ENCODE measurements at places on chromosomes 5 and 9.

GRCh38 chr9:112218908-112219307 lies 43.8 kb upstream of the SUSD1 start:
- no peak for DNase-seq

- no peak for DNase-seq
Observed at GRCh38 chr5:180820788-180821321, 18.2 kb upstream of the MGAT1 start.

DNA sequence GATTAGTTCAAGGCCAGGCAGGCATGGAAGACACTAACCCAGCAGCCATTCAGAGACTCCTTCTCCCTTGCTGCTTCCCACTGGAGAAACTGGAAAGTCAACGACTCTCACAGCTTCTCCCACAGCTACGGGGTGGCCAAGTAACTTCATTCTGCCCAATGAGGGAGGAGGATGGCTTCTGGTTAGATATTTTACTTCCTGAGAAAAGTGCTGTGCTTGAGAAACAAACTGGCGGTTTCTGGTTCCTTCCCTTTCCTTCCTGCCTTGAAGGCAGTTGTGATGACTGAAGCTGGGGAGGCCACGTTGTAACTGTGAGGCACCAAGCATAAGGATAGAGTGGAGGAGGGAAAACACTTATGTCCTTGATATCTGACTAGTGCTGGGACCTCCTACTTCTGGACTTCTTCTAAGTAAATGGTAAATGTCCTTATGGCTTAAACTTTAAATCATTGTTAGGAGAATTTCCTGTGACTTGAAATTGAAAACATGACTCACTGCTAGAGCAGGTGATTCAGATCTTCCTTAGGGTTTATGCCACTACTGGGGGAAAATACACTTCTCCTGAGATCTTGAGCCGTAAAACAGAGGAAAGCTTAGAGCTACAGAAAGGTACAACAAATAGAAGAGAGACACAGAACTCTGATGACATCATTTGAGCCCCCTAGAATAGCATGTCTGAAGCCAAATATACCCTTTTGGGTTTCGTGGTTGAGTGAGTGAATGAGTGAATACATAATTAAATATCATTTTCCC lies 3.1 kb upstream of the GNPDA1 start:
- peak; percentile 33 for DNase-seq

DNA sequence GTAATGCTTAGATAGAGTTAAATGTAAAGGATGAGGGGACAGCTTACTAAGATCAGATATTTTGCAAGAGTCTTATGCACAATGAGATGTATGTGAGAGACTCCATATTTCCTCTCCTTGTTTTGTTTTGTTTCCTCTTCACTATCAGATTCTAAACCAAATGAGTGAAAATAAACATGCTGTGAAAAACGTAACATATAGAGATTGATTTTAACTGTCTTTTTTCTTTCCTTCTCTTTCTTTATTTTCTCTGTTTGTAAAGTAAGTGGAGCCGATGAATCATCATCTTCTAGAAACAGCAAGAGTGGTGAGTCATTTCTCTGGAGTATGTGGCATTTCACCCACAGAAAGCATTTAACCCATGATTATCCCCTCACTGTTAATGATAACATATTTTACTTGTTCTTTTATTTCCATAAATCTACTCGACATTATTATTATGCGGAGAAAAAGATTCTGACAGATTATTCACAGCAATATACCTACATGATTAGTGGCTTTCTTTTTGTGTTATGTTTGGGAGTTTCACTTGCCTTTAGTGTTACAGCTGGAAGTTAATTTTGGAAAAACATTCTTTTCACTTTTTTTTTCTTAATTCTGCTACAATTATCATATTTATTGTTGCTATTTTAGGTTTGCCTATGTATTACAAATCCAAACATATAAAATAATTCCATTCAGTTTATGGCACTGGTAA lies 2.1 kb upstream of the ANXA1 start:
- DNase-seq, result no peak

GRCh38 chr5:145636371-145636770 lies 198.8 kb downstream of the PRELID2 start:
- DNase-seq, result no peak

DNA sequence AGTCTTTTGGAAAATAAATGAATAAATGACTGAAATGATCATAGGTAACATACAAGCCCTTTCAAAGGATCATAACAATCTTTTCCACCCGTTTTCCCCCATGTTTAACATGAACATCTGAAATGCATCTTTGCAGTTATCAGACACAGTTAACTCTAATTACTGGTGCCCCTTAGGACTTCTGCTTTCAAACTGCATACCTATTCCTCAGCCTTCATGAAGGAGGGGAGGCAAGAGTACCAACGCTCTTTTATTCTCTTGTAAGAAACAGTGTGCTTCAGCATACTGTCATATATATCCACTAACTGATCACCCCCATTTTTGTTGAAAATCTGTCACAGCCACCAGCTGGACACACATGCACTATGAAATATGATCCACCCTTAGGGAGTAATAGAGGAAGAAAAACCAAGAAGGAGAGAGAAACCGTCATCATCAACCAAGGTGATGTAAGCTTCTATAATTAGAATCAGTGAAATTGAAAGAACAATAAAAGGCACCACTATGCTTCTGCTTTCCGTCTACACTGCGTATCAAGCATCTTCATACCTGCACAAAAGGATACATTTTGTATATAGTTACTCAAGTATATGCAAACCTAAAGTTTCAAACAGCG lies 98.7 kb downstream of the RAPGEF6 start:
- no peak for DNase-seq

DNA sequence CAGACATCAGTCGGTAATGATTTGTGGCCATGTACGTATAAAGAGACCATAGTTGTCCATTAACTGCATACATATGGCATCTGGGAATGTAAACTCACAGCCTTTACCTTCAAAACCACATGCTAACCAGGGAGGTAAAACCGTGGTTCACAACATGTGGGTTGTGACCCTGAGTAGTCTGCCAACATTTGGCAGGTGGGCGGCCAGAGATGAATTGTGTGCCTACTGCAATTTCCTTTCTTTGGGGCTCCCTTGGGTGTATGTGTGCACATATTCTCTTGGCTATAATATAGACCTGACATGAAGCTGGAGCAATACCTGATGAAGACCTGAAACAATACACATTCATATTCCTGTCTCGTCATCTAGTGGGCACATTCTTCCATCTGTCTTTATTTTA lies 396.0 kb downstream of the MLLT3 start:
- no peak for DNase-seq

- no peak for DNase-seq
Observed at GRCh38 chr9:10678790-10679189, 66.0 kb upstream of the PTPRD start.

DNA sequence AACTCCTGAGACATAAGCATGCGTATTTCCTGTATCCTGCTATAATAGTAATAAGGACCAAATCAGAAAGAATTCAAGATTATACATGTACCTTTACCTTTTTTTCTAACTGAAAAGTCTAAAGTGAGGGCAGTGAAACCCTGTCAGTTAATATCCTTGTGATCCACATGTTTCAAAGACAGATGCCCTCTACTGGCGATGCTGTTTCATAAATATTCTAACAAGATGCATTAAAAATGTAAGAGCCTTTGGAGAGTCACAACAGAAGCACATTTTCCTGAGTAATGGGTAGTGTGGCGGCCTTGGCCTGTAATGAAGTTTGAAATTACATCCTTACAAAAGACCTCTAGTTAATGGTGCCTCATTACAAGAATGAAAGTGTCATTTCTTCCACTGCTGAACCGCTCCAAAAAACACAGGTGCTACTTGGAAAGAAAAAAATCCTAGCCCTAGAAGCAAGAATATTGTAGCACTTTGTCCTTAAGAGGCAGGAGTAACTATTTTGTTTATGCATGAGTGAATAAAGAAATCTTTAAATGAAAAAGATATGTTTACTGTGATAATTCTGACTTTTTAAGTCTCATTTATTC lies 232.6 kb downstream of the EPB41L4A start:
- DNase-seq, result no peak

GRCh38 chr9:31542384-31543055 lies 841.9 kb upstream of the ACO1 start:
- peak; percentile 3 for DNase-seq

- DNase-seq, result no peak
Observed at GRCh38 chr9:128838338-128838737, 8.7 kb upstream of the SPOUT1 start.

DNA sequence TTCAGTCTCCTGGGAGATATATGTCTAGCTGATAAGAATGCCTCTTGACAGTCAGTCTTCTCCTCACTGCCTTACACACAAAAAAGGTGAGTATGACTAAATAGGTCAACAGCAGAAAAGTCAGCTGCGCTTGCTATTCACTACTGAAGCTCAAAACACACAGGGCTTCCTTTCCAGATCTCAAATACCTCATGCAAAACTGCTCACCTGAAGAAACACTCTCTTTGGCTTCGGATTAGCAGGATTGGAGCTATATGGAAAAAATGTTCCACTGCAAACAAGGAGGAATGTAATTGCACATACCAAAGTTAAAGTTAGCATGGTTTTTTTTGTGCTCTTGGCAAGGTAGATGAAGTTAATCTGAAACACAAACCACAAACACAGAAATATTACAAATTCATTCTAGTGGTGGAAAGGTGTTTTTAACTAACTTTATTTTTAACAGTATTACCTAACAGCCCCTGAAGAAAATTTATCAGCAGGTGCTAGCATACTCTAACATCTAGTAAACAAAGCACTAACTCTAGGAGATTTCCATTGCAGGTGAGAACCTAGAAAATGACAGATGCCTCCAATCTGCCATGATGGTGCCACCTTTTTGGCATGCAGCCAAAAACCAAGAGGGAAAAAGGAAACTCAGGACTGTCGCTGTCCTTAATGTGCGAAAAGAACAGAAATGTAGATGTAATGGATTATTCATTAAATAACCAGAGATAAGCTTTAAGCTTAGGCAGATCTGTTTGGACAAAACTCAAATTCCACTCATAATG lies 31.8 kb downstream of the ERMP1 start:
- DNase-seq, result no peak

DNA sequence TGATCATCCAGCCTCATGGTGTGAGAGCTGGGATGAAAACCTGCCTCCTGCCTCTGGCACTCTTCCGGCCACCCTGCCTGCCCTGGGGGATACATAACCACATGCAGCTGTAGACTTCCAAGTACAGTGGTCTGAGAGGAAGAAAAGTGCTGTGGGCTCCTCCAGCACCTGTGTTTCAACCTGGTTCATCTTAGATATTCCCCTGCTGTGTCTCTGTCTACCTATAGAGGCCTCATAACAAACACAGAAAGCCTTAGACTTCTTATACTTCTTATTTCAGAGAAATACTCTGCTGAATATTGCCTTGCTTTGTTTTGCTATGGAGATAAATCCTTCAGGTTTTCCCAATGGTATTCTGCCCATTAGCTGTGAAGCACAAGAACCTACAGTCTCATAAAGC lies 19.6 kb upstream of the TNFAIP8 start:
- DNase-seq, result no peak

- DNase-seq, result no peak
Observed at GRCh38 chr9:86939891-86940290, 7.4 kb downstream of the GAS1 start.

- DNase-seq, result no peak
Observed at GRCh38 chr5:82046276-82046647, 74.4 kb downstream of the ATG10 start.

GRCh38 chr5:61641748-61642565 lies 309.9 kb downstream of the ZSWIM6 start:
- DNase-seq, result no peak

DNA sequence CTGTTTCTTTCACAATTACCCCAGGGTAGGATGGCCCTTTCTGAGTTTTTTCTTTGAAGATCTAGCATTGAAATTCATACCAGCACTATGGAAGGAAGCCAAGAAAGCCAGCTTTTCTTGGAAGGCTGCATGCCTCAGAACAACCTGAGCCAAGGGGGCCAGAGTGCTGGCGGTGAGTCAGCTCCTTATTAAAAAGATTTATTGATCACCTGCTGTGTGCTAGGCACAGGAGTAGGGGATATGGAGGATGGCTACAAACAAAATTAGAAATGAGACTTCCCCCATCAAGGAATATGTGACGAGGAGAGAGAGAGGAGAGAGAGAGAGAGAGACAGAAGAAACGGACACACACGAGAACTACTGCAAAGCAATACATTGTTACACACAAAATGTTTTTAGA lies 184.6 kb upstream of the PUM3 start:
- DNase-seq, result no peak

GRCh38 chr9:131461166-131461565 lies 41.6 kb upstream of the POMT1 start:
- no peak for DNase-seq

- DNase-seq, result no peak
Observed at GRCh38 chr5:18003784-18004183, 369.5 kb downstream of the TAF11L14 start.

DNA sequence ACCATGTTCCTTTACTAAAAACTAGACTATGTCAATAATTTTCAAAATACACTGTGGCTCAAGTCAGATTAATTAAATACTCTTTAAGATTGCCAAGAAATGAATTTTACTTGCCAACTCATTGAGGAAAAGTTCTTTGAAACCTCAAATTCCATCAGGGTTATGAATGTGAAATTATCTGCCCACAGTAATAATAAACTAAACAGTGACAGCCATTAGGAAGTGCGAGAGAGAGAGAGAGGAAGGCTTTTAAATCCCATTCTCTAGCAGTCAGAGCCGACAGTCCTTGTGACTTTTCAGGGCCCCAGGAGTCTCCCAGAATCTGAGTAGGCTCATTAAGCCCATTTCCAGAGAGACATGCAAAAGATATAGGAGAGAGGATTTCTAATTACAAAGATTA lies 236.1 kb downstream of the MARCHF11 start:
- no peak for DNase-seq

- DNase-seq, result no peak
Observed at GRCh38 chr5:72125271-72125940, 18.1 kb downstream of the MAP1B start.

DNA sequence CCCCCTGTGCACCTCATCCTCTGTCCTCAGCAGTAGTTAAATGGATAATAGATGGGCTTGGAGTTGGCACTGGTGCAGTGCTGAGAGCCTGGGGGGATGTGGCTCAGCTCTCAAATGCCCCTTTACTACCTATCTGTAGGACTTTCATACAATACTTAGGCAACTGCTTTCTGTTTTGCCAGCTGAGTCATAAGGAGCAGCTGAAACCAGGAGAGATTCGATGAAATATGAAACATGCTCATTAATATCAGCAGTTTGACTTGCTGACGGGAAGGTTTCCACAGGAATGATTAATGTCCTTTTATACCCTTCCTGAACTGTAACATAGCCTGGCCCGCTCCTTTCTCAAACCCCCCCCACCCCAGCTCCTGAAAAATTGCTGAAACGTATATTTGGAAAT lies 142.6 kb downstream of the SAXO1 start:
- DNase-seq, result no peak

DNA sequence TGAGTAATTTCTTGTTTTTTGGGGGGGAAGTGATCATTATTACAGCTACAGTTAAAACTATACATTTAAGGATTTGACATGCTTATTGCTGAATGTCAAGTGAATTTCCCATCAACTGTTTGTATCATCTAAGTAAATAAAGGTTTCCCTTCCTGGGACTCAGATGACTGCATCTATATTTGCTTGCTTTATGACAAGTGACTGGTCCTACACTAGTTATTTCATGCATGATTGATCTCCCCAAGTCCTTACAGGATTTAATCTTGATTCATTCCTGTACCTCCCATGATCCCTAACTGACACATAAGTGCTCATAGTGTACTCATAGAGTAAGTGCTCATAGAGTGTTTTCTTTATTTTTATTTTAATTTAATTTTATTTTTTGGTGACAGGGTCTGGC lies 2.8 kb downstream of the TXNDC8 start:
- no peak for DNase-seq

- no peak for DNase-seq
Observed at GRCh38 chr5:98365126-98365525, 408.3 kb upstream of the RGMB start.

- no peak for DNase-seq
Observed at GRCh38 chr5:43036856-43037635, 3.1 kb downstream of the ANXA2R start.

- no peak for DNase-seq
Observed at GRCh38 chr9:132007371-132008025, 72.2 kb downstream of the MED27 start.

All from activated CD4-positive, alpha-beta T cell treated with anti-CD3 and anti-CD28 coated beads, Interleukin-2, amount 50 U/mL, for 4 hours (primary cell).